ENCODE measurements at places on chromosomes 4 and X.

- DNase-seq: no peak
Observed at GRCh38 chr4:163107754-163108153, 58.9 kb downstream of the NAF1 start.

- no peak for DNase-seq
Observed at GRCh38 chr4:184177271-184177670, 40.4 kb downstream of the ENPP6 start.

DNA sequence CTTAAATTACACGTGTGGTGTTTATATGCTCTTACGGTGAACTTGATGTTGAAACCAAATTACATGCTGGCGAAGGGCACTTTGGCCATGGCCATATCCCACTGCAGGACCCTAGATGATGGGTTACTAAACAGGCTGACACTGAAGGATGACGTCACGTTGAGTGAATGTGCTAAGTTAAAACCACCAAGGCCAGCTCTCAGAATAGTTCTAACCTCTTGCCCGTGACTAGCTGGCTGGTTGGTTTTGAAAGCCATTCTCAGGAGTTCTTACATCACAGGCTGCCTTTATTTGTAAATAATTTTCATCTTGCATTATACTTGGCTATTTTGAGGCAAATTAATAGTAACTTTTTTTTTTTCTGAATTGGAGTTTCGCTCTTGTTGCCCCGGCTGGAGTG lies 41.3 kb upstream of the PHEX start:
- DNase-seq: no peak

- no peak for DNase-seq
Observed at GRCh38 chr4:38914854-38915253, 47.2 kb downstream of the FAM114A1 start.

DNA sequence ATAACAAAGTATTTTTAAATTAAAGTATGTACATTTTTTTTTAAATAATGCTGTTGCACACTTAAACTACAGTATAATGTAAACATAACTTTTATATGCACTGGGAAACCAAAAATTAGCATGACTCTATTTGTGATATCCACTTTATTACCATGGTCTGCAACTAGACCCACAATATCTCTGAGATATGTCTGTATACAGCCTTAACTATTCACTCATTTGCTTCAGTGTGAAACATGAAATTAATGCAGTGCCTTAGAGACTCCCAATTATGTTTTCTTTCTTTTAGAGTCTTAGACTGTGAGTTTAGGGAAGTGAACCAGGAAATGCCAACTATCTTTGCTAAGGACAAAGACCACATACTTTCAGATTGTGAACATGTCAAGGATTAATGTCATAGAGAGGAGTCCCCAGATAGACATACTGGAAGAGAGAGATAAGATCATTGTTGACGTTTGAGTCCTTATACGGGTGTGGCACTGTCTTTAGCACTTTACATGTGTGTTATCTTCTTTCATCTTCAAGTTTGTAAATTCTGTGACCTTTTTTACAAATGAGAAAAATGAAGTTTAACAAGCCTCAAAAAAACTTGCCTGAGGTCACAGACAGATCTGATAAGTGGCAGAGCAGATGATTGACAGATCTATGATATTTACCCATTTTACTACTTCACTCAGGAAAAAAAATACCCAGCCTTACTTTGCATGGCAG lies 23.2 kb downstream of the CXorf58 start:
- no peak for DNase-seq

Measured in activated CD8-positive, alpha-beta memory T cell treated with anti-CD3 and anti-CD28 coated beads for 48 hours (primary cell).